B cell (primary cell): ENCODE measurements at places on chromosomes 12 and 14.

DNA sequence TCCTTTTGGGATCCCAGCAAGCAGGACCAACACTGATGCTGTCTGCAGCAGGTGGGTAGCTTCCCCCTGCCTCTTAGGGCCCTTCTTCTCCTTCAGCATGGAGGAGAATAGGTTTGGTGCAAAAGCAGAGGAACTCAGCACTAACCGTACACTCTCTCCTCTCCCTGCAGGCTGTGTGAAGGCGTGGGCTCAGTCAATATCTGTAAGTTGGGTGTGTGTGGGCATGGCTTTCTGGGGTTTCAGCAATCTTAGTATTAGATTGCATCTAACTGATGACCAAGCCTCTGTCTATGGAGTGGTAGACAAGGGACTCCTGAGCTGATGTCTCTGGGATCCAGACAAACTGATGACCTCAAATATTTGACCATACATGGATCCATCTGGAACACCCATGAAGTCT is 14.3 kb downstream of the KRT85 start:
- DNase-seq, result no peak

DNA sequence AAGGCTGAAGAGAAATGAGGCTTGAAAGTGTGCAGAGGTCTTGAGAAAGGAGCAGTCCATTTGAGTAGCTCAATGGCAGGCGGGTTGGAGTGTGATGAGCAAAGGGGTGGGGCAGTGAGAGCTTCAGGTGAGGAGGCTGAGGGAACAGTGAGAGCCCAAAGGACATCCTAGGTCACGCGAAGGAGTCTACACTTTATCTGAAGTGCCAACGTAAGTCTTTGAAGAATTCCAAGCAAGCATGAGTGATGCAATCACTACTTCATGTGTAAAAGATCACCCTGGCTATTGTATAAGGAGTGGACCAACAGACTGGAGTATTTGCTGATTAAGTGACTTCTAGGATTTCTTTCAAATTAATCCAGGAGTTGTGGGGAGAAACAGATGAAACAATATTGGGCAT is 159.9 kb upstream of the HIF1A start:
- DNase-seq, result no peak

DNA sequence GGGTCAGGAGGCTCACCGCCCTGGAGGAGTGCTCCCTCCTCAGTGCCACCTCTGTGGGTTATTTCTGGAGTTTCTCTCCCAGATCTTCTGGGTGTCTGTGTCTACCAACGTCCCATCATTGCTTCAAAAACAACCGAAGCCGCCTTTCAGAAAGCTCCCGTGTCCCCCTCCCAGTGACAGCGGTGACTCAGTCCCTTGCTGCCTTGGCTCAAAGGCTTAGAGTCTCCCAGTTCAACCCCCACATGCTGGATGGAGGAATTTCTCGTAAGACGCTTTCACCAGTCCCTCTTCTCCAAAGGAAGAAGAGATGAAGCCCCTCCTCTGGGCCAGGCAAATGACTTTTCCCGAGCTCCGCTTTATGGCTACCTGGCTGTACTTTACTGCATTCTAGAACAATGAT is 146.6 kb downstream of the RBM19 start:
- DNase-seq, result no peak

GRCh38 chr12:124188561-124189405 is 106.1 kb upstream of the RFLNA start:
- DNase-seq, result no peak

GRCh38 chr12:104823985-104824461 is 134.1 kb downstream of the SLC41A2 start:
- DNase-seq, result no peak
